Ovary (tissue), 10 donors: ENCODE measurements at places on chromosomes 13 and 19.

- DNase-seq: no peak
Measured at GRCh38 chr19:50555450-50556281, 12.6 kb downstream of the LRRC4B start.

DNA sequence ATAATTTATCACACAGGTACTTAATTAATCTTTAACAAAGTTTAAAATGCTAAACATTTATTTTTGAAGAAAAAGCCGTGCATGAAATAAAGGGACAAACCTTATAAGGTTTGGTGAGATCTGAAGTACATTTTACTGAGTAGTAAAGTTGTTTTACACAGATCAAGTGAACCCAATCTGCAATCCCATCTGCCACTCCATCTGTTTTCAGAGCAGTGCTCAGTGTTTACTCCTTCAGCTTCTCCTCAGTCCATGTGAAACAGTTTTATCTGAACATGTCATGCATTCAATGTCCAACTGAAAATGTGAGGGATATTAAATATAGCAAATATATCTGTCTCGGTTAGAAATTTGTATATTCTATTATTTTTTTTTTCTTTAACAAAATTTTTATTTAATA, 166.8 kb downstream of the MAB21L1 start:
- DNase-seq: no peak

DNA sequence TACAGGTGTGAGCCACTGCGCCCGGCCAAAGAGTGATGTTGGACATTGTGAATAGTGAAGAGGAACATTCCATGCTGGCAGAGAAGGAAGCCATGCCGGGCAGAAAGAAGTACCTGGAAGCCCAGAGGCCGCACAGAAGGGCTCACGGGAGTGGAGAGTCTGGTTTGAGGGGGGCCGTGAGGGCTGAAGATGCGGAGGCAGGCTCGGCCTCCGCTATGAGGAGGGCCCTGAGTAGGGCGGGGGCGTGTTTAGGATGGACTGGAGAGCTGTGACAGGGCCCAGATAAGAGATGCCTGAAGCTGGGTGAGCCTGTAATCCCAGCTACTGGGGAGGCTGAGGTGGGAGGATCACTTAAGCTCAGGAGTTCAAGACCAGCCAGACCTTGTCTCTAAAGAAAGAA, 1.6 kb downstream of the JOSD2 start:
- no peak for DNase-seq

- DNase-seq: peak; percentile 100
Measured at GRCh38 chr19:19120308-19121231, 17.7 kb downstream of the TMEM161A start.

DNA sequence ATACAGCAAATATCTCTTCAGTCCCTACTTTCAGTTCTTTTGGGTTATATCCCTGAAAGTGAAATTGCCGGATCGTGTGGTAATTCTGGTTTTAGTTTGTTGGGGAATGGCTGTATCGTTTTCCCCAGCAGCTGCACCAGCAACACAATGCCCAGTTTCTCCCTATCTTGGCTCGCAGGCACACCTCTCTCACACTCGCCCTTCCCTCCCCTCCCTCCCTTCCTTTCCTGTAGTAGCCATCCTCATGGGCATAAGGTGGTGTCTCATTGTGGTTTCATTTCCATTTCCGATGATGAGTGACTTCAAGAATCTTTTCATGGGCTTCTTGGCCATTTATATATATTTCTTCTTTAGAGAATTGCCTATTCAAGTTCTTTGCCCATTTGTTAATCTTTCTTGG, 8.6 kb upstream of the GPR18 start:
- DNase-seq: no peak

DNA sequence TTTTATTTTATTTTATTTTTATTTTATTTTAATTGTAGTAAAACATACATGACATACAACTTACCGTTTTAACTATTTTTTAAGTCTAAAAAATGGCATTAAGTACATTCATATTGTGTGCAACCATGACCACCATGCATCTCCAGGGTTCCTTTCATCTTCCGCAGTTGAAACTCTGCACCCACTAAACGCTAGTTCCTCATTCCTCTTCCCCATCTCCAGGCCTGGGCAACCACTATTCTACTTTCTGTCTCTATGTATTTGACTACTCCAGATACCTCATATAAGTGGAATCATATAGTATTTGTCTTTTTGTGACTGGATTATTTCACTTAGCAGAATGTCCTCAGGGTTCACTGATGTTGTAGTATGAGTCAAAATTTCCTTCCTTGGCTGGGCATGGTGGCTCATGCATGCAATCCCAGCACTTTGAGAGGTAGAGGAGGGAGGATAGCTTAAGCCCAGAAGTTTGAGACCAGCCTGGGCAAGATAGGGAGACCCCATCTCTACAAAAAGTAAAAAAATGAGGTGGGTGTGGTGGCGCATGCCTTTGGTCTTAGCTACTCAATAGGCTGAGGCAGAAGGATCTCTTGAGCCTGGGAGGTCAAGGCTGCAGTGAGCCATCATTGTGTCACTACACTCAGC, 55.7 kb upstream of the ZNF507 start:
- DNase-seq: no peak

- no peak for DNase-seq
Measured at GRCh38 chr13:87089391-87089790, 581.8 kb upstream of the SLITRK5 start.

GRCh38 chr13:75792526-75793187, 156.5 kb downstream of the LMO7 start:
- DNase-seq: no peak

GRCh38 chr13:90951663-90952062, 395.8 kb upstream of the MIR17HG start:
- DNase-seq: no peak

DNA sequence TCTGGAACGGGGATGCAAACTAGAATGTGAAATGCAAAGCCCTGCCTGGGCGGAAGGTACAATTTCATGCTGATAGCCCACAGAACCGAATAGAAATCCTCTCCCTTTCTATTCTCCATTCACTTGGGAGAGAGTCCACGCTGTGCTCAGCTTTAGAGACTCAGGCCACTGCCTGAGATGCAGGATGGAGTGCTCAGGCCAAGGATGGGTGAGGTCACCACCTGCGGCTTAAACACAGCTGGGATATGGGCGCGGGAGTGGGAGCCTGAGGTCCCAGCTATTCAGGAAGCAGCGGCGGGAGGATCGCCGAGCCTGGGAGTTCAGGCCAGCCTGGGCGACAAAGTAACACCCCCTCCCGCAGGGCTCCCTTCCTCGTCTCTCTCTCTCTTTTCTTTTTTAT, 446 bp upstream of the ZNF83 start:
- DNase-seq: peak; percentile 33

GRCh38 chr19:55566823-55567222, 13.8 kb downstream of the ZNF579 start:
- DNase-seq: no peak

DNA sequence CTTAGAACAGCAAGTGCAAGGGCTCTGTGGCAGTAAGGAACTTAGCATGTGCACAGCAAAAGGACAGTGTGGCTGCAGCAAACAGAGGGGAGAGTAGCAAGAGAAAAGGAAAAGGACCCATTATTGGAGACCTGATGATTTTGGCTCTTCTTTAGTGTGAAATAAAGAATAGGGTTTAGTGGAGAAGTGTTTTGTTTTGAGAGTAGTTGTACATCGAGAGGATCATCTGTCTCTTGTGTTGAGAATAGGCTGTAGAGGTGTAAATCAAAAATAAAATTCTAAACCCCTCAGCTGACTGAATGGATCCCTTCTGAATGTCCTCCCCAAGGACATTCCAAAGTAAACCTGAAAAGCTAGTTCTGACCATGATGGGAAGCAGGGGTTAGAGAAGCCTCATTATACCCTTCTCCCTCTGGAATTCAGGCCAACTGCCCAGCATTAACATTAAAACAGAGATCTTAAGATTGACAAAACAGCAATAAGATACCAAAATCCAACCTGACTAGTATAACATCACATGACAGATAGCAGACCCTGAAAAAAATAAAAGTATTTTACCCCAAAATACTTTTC, 73.6 kb upstream of the OBI1 start:
- no peak for DNase-seq

DNA sequence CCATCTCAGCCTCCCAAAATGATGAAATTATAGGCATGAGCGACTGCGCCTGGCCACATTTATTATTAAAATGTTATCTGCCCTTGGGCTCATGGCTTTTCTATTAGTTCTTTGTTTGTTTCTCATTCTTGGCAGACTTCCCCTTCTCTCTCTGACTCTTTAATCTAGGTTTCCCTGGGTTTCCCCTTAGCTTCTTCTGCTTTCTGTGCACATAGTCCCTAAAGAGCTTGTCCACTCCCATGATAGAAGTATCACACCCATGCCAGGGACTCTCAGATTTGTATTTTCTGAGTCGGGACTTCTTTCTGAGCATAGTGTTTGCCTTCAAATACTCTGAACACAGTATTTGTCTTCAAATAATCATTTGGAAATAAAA, 38.6 kb upstream of the ITM2B start:
- no peak for DNase-seq

DNA sequence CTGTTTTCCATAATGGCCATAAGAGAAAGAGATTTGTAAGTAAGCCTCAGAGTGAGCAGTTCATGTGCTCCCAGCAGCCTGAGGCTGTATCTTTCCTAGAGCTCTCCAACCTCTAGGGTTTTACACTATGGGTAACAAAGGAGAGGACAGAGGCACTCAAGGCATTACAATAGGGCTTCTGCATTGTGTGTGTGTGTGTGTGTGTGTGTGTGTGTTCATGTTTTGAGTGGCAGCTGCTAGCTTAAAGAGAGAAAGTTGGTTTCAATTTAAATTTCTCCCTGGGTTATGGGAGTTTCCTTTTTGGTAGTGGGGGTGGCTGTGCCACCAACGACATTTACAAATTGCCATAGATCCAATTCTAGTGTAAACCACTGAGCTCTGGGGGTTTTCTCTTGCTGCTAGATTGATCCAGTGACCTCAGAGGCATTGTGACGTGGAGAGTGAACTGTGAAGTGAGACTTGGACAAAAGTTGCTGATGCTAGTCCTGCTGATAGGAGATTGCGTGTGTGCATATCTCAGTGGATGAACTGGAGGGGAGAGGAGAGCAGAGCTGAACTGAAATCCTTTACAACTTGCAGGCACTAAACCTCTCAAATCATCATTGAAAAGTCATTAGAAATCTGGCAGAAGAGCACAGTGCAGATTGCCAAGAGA, 67.2 kb upstream of the OLFM4 start:
- DNase-seq: no peak

DNA sequence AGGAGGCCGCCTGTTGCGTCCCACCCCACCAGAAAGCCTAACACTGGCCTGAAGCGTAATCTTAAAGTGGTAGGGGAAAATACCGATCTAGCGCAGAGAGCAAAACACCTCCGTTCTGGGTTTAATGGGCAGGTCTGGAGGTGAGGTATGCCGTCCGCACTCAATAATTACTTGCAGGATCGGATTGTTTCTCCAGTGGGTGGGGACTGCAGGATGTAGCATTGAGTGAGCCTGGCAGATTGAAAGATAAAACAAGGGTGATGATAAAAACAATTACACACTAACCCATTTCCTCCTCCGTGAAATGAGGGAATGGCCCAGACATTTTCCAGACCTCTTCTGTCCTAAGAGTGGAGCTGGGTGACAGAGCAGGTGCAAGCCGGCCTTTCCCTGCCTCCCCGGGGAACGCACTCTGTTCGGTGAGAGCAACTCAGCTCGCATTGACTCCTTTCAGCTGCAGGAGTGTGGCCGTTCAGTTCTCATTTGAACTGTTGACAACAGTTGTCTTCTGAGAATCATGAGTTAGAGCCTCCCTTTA, 110.2 kb upstream of the DOCK9 start:
- no peak for DNase-seq

GRCh38 chr19:3175781-3176714, 2.5 kb upstream of the S1PR4 start:
- no peak for DNase-seq

DNA sequence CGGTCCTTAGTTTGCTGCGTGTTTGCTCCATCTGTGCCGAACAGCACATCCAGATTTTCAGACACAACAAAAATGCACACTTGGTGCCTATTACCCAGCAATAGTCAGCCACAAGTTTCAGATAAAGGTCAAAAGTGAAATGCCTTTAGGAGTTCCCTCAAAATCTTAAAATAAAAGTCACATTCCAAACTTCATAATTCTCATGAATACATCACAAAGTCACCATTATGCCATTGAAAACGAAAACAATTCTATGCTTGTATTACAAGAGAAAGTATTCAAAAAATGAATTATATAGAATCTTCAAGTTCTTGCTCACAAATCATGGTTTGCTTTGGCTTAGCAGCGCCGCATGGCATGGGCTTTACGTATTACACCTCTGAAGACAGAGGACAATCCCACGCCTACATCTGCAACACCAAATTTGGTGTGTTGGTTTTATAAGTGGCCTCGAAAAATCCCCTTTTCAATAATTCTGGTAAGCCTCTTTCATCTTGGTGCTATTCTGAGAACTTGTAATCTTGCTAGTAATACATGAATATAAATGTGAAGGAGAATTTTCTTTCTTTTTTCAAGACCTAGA, 26.6 kb downstream of the COL4A1 start:
- DNase-seq: no peak

GRCh38 chr19:6472713-6473112, 8.6 kb downstream of the CRB3 start:
- no peak for DNase-seq

GRCh38 chr13:79482281-79482970, 1.5 kb downstream of the NDFIP2 start:
- DNase-seq: no peak

- peak; percentile 96 for DNase-seq
Measured at GRCh38 chr13:44435142-44435918, 61.7 kb downstream of the SERP2 start.

DNA sequence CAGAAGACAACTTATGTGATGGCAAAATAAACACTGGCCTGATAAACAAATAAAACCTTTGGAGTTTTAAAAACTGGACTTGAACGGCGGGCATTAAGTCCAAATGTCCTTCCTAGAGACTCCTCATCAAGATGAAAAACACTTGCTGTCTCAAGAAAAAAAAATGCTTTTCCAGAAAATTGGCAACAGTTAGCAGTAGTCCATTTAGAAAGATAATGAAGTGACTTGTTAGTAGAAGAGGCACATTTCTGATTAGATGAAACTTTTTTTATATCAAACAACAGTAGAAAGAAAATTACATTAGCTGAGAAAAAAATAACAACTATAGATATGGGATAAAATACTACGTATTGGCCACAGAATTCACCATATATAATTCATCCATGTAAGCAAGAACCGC, 1750.7 kb upstream of the PCDH20 start:
- no peak for DNase-seq
